Cardiac atrium fibroblast (primary cell): ENCODE measurements at places on chromosomes 5 and 9. TPM values are rescaled to one million over a fixed set of nuclear protein-coding genes. Genes with fewer than 3 reads are reported as not detected.

Gene SPAAR
- 4.5 and 7.5 TPM in 2 replicates for total RNA-seq

Gene SLC34A1
- not detected in 2 replicates for total RNA-seq

Gene SLCO6A1
- not detected in 2 replicates for total RNA-seq

Gene AGXT2
- total RNA-seq, result not detected in 2 replicates

Gene PCDHGC5
- 0.54 and 0.65 TPM in 2 replicates for total RNA-seq

Gene WNK2
- not detected in 2 replicates for total RNA-seq

Gene CCL21
- total RNA-seq, result 1.4 TPM in 1 of 2 replicates, not detected in the other
